Stimulated activated CD4-positive, alpha-beta T cell treated with anti-CD3 and anti-CD28 coated beads, Interleukin-2, amount 100 ng/mL, for 4 hours (primary cell): ENCODE measurements at places on chromosomes 16 and 17.

- no peak for DNase-seq
Observed at GRCh38 chr17:58970609-58971450, 135.8 kb downstream of the TRIM37 start.

DNA sequence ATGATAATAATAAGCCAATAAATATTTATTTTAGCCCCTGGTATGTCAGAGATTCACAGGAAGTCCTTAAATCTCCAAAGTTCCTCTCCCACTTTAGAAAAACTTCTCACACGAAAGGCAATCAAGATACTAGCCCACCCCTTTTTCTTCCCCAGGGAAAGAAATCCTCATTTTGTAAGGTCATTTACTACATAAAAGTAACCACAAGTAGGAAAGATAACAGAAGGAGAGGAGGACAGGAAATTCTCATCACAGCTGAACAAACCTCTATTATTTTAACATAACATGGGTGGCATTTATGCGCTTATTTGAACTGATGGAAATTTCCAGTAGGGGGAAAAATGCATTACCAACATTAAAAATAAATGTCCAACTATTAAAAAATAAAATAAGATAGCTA, 3.4 kb downstream of the FAM222B start:
- no peak for DNase-seq

GRCh38 chr17:8944748-8945147, 20.8 kb downstream of the PIK3R5 start:
- DNase-seq = no peak

- no peak for DNase-seq
Observed at GRCh38 chr17:77738751-77739531, 219.6 kb upstream of the TNRC6C start.

DNA sequence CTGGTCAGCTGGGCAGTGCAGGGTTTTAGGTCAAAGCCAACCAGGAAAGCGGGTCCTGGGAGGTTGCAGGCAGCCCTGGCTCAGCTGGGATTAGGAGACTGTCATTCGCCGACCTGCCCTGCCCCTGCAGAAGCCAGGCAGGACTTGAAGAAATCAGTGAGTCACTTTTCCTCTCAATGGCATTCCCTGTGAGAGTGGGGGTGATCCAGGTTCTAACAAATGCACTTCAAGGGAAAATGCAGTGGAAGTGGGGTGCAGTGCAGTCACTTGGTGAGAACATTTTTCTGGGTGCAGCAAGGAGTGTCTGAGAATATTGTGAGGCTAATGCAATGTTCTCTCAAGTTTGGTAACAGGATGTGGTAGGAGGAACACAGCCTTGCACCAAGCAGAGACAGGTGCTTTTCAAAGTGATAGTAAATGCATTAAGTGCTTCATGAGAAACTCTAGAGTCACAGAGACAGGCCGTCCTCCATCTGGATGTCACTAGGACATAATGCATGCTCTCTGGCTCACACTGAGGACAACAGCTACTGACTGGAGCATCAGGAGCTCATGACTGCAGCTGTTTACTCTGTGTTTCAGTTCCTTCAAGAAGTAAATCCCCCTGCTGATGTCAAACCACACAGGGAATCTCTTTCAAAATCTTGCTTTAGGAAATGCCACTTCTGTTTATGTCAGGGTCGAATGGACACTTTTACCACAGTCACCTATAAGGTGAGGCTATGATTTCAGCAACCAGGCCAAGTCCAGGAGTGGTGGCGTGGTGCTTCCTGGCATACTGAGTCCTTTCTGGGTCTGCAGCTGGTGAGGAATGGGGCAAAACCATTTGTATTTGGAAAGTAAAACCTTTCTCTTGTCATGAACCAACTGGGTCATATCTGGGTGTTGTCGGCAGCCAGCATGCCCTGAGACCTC, 16.7 kb downstream of the CDK5R1 start:
- DNase-seq = no peak

DNA sequence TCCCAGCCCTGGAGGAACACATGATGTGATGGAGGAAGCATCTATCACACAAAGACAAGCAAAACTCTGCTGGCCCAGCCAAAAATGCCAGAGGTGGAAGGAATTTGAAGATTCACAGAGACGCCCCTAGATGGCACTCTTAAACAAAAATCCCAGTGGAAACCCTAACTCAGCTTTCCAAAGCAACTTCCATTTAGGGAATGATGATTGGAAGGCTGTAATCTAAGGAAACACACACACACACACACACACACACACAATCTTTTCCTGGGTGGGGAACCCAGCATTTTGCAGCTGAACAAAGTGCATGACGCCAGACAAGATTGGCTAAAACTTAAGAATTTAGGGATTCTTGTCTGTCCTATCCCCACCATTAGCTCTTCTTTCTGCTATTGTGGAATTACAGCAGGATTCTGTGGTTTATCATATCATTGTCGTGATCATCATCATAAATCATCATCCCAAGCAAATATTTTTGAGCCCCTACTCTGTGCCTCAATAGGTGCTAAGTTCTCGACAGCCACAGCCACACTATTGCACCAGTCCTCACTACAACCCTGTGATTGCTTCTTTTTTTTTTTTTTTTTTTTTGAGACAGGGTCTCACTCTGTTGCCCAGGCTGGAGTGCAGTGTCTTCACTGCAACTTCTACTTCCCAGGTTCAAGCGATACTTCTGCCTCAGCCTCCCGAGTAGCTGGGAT, 1.6 kb upstream of the LDAF1 start:
- DNase-seq = no peak

DNA sequence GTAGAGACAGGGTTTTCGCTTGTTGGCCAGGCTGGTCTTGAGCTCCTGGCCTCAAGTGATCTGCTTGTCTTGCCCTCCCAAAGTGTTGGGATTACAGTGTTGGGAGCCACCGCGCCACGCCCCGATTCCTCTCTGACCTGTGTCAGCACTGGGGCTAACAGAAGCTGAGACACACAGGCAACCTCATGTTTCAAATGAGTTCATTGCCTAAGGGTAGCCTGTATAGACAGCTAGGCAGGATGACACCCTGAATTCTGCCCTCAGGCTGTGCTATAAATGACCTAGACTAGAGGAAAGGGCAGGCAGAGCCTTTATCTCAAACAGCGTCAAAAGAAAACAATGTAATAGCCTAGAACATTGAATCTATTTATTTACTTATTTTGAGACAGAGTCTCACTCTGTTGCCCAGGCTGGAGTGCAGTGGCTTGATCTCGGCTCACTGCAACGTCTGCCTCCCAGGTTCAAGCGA, 2.3 kb upstream of the CDK3 start:
- DNase-seq = no peak

GRCh38 chr17:29102741-29103181, 59.8 kb downstream of the PIPOX start:
- no peak for DNase-seq

- no peak for DNase-seq
Observed at GRCh38 chr16:74480150-74481029, 59.1 kb upstream of the CLEC18B start.

GRCh38 chr16:22810226-22810625, 3.7 kb upstream of the HS3ST2 start:
- DNase-seq = no peak

DNA sequence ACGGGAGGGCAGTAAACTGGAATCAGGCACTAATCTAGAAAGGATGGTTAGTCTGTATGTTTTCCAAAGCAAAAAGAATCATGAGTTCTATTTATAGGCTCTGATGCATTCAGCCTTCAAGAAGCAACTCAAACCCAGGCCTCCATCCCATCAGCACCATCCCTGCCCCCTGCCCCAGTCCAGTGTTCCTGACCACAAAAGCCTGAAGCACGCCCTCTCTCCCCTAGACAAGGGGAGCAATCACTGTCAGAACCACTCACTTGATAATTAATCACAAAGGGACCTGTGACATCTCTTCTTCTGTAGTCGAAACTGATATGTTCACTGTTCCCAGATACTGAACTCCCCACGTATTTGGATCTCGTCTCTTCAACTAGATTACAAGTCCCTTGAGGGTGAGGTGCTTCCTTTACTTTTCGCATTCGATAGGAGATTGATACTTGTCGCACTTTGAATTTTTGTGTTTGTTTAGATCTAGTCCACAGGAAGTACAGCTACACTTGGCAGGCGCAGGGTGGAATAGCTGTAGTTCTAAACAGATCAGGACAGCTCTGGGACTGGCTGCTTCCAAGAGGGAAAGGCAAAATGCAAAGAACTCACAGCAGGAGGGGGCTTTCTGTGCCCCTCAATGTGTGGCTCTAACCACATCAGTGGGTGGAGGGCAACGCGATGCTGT, 36.4 kb upstream of the CCDC182 start:
- DNase-seq = no peak

- no peak for DNase-seq
Observed at GRCh38 chr16:26749072-26749471, 317.7 kb upstream of the C16orf82 start.

DNA sequence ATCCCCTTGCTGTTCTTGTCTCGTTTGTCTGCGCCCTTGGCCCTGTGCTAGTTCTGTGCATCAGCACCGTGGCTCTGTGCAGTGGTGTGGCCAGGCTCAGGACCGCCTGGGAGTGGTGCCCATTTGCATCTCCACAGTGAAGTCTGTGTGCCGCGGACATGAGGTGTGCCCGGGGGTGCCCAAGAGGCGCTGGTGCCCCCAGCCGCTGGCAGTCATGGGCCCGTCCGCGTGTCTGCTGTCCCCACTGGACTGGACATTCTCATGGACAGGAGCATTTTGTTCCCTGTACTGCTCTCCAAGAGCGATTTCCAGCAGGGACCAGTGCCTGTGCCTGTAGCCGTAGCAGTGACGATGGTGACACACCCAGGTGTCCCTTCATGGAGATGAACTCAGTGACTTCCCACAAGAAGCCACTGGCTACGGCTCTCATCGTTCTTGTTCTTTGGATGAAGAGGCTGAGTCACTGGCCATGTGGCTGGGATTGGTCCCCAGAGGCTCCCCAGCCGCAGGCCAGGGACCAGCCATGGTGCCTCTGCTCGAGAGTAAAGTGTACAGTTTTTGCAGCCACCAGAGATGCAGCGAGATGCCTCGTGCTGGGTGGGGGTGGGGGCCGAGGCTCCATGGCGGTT, 13.0 kb upstream of the MC1R start:
- no peak for DNase-seq

GRCh38 chr16:67910158-67910557, 17.1 kb downstream of the PSKH1 start:
- no peak for DNase-seq

- DNase-seq = no peak
Observed at GRCh38 chr16:78605548-78606101, 506.2 kb downstream of the WWOX start.

DNA sequence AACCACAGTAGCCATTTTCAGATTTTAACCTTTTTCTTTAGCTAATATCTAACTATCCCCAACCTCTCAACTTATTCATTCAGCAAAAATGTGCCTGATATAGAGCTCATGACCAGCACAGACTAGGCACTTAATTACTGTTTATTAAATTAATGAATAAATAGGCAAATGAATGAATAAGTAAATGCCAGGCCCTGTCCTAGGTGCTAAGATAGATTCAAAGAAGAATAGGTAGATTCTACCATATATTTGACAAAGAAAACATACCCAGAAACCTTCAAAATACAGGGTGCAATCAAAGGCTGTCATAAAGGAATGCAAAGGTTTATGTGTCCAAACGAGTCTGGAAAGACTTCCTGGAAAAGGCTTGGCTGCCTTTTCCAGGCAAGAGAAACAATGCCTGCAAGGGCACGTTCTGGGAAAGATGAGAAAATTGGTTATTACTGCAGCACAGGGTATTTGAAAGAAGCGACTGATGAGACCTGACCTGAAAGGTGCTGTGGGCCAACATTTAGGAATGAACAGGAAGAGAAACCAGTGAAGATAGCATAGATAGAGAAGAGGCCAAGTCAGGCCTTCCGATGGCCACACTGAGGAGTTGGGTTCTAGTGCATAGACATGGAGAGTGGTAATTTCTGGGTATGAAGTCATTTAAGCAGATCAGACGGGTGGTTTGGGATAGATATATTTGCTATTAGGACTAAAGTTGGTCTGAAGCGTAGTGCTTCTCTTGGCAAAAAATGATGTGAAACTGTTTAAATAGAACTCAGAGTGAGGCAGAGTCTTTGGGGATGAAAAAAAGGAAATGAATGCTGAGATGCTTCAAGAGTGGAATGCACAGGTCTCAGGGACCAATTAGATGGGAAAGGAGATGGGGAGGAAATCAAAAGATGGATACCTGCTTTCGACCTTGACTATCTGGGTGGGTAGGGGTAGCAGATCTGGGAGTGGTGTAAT, 11.4 kb upstream of the CCL2 start:
- no peak for DNase-seq

DNA sequence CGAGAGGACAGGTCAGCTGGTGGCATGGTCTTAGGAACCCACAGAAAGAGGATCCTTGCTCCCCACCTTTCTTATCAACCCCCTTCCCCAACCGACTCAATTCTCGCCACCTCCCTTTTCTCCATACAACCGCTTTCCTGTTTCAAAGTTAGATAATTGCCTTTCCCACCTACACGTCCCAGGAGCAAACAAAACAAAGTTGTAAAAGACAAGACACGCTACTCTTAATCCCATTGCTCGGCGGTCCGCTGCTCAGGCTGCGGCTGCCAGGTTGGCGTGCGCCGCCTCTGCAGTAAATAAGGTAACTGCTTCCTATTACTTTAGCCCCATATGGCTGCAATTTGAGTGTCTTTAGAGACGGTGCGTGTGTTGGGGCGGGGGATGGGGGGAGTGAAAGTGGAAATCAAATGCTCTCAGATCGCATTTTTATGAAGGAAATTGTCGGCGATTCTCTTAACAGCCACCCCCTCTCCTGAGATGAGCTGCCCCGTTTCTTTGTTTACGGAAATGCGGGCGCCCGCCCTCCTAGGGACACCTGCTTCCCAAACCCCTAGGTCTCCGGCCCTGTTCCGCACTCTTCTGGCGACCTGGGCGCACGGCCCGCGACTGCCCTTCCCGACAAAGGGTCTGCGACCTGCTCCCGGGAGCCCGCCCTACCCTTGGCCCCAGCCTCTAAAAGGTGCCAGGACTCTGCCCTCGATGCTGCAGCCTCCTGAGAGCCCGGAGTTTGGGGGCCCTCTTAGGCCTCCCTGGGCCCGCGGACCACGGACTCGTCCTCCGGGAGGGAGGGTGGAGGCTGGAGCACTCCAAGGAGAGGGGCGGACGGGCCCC, 3.7 kb upstream of the CBX8 start:
- no peak for DNase-seq

DNA sequence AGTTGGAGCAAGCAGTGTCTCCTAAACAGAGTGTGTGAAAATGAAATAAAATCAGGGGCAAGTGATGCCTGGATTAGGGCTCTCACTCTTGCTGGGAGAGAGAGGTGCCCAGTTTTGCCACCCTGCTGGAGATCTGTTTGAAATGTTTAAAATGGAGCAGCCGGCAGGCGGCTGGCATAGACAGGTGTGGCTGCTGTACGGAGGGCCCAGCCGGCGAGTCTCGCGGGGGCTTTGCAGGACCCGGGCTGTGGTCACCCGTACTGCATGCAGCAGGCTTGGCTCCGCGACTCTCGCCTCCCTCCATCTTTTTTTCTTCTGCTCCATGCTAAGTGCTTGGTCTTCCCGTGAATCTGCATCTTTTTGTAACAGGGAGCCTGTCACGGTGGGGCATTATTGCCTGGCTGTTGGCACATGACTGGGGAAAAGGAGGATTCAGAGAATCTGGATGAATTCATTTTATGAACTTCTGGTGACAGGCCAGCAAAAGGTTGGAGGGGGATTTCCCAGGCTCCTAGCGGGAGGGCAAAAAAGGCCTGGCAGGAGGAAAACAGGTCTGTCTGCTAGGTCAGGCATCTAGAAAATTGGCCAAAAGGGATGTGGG, 1.8 kb downstream of the ZNRF1 start:
- DNase-seq = no peak

GRCh38 chr16:73669535-73670274, 621.8 kb upstream of the ZFHX3 start:
- DNase-seq = no peak

GRCh38 chr17:29483503-29483902, 83.3 kb downstream of the ABHD15 start:
- DNase-seq = no peak
